ENCODE measurements at places on chromosomes 2 and 18. TPM values are rescaled to one million over a fixed set of nuclear protein-coding genes. Genes with fewer than 3 reads are reported as not detected.

GRCh38 chr2:120832296-120833070 lies 96.8 kb downstream of the GLI2 start:
- no peak for DNase-seq

GRCh38 chr18:44709307-44710126 lies 28.8 kb downstream of the SETBP1 start:
- DNase-seq: no peak

- DNase-seq: no peak
Measured at GRCh38 chr2:167054881-167055280, 166.6 kb downstream of the XIRP2 start.

DNA sequence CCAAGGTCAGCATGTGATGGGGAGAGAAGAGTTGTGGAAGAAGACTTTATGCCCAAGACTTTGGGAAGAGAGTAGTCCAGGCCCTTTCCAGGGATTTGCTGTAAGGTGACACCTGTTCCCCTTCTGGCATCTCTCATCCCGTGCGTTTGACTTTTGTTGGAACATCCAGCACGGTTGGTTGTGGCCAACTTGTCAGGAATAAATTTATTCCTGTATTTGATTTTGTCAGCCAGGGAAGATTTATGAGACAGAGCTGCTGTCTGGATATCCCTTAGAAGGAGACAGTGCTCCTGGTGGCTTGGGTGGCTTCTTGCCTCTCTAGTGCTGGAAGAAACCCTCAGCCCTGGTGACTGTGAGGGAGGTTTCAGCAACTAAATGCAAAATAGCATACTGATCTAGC lies 121.5 kb downstream of the PTPRM start:
- DNase-seq: no peak

DNA sequence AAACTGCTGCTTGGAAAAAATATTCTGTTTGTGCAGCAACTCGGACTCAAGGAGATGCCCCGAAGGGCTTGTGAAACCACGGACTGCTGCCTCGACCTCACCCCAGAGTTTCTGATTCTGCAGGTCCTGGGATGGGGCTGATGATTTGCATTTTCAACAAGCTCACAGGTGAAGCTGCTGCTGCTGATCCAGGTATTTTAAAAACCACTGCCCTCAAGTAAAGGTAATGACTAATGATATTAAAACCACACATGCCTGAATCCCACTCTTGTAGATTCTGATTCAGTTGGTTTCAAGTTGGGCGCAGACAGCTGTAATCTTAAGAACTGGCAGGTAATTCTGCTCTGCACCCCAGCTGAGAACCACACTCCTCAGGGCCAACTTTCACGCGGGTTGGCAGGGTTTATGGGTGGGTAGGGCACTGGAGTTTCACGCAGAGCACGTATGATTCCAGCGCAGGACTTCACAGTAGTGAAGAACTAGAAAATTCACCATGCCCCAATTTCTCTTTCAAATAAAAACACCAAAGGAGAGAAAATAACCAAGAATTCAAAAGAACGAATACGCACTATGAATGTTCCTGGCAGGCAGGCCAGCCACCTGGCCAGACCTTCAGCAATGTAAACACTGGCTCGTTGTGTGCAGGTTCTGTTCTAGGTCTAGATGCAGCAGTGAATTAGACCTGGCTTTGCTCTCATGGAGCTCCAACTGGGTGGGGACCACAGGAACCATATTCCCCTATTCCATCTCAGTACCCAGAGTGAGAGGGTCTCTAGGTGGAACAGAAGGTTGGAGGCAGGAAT lies 74.6 kb upstream of the ZFP36L2 start:
- DNase-seq: no peak

DNA sequence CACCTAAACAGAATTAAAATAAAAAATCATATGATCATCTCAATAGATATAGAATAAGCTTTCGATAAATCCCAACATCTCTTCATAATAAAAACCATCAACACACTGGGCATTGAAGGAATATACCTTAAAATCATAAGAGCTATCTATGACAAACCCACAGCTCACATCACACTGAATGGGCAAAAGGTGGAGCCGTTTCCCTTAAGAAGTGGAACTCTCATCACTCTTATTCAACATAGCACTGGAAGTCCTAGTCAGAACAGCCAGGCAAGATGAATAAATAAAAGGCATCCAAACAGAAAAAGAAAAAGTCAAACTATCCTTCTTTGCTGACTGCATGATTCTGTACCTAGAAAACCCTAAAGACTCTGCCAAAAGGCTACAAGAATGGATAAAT lies 510.3 kb downstream of the ZNF804A start:
- DNase-seq: no peak

GRCh38 chr2:119475857-119476244 lies 44.2 kb downstream of the TMEM37 start:
- no peak for DNase-seq

GRCh38 chr2:46368401-46368800 lies 71.2 kb downstream of the EPAS1 start:
- DNase-seq: no peak

- DNase-seq: no peak
Measured at GRCh38 chr2:234025891-234026401, 24.6 kb upstream of the SPP2 start.

GRCh38 chr2:28745876-28746275 lies 5.8 kb upstream of the PPP1CB start:
- DNase-seq: no peak

- no peak for DNase-seq
Measured at GRCh38 chr2:234951664-234952269, at the start of gene SH3BP4. TSS of gene SH3BP4 (plus strand) at chr2:234952017. CDS start at chr2:235035003, 82,986 bp downstream.

- DNase-seq: no peak
Measured at GRCh38 chr2:235390108-235390815, 103.6 kb upstream of the AGAP1 start.

- DNase-seq: no peak
Measured at GRCh38 chr2:140601342-140601741, 1529.5 kb downstream of the LRP1B start.

DNA sequence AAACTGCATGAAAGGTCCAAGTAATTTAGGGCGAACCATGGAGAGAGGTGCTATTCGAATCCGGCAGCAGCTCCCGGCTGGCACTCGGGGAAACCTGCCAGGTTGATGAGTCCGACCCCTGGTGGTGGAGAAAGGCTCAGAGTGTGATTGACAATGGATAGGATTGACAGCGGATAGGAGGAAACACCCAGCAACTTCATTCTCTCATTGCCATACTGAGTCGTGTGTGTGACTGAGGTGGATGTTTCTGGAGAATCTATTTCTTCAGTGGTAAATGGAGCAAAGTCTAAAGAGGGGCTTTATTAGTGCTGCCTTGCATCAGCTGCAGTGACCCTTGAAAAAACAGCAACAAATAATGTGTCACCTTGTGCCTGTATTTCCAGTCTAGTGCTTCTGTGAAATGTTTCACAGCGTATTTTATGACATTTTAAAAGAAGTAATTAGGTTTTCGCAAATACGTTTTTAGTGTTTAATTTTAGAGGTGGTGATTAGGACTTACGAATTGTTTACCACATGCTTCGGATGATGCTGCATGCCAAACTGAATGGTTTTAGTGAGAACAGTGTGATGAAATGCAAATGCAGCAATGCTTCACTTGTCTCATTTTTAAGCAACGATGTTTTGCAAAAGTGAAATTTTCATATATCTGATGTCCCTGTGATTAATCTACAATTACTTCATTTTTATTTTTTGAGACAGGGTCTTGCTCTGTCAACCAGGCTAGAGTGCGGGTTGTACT lies 102.0 kb downstream of the DCDC2C start:
- no peak for DNase-seq

GRCh38 chr2:56713161-56713676 lies 529.4 kb downstream of the CCDC85A start:
- no peak for DNase-seq

DNA sequence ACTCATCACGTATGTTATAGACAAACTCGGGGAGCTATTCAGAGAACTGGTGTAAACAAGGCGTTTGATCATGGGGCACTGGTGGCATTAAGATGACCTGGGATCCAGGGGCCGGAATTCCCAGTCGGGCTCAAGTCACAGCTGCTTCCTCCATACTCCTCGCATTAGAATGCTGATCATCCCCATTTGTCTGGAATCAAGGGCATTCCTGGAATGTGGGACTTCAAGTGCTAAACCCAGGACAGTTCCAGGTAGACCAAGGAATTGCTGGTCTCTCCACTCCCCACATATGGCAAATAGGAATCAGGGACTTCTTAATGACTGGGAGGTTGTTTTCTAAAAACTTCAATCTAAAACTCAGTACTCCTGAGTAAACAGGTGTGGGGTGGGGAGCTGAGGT lies 355.7 kb upstream of the RAB6C start:
- DNase-seq: no peak

- DNase-seq: no peak
Measured at GRCh38 chr2:229591611-229592010, 122.7 kb downstream of the DNER start.

GRCh38 chr18:79488311-79489050 lies 92.8 kb downstream of the NFATC1 start:
- DNase-seq: peak; percentile 48

DNA sequence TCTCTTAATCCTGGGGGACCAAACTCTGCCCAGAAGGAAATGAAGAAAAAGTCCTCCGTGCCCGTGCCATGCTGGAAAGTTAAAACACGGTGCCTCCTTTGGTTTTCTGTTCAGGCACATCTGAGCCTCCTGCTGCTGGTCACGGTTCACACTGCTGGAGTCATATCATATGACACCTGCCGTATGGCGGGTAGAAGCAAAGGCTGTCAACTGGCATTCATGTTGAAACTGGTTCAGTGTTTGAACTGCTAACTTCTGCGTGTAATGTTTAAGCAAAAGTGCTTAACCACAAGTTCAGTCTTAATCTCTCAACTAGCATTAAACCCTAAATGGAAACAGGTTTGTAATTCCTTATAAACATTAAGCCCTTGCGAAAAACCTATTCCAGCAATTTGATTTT lies 3.1 kb downstream of the STK39 start:
- peak; percentile 82 for DNase-seq

GRCh38 chr2:224865016-224865415 lies 148.9 kb upstream of the CCDC195 start:
- no peak for DNase-seq

- no peak for DNase-seq
Measured at GRCh38 chr2:217512259-217512658, 490.5 kb downstream of the TNS1 start.

GRCh38 chr2:44358503-44358902 lies 2.8 kb downstream of the PREPL start:
- no peak for DNase-seq

- no peak for DNase-seq
Measured at GRCh38 chr2:159982270-159982669, 80.1 kb downstream of the PLA2R1 start.

GRCh38 chr2:170076189-170076588 lies 101.8 kb upstream of the MYO3B start:
- DNase-seq: no peak

DNA sequence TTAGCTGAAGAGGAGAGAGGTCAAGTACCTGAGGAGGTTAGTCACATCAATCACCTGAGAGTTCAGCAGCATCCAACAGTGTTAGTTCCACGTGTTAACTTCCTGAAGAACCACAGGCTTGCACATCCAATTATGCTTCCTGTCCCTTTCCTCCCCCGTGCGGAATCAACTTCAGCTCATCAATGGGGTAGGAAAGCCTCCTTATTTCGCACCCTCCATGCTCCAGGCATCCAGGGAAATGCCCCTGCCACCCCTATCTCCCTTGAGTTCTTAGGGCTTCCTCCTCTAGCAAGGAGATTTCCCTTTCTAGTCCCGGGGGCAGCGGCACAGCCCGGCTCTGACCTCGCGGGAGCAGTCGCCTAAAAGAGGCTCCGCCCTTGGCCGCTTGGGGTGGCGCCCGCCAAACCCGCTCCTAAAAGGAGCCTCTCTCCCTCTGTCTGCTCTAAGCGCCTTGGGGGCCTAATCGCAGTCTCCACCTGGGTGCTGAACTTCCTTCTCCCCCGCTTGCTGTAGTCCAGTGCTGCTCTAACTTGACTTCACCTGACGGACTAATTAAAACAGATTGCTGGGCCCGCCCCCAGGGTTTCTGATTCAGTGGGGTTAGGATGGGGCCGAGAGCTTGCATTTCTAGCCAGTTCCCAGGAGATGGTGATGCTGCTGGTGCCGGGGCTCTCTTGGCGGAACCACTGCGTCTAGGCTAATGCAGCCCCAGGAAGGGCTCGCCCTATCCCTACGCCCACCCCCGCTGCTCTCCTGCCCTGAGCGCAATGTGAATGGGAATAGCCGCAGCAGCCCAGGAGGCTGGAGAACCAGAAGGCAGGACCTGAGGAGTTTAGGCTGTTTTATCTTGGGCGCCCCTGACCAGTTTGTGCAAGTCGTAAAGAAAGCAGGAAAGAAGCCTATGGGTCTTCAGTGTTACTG lies 3.4 kb upstream of the TET3 start:
- DNase-seq: no peak

- no peak for DNase-seq
Measured at GRCh38 chr2:201986463-201986735, 47.3 kb upstream of the FZD7 start.

GRCh38 chr2:73823916-73824523 lies 4.7 kb upstream of the STAMBP start:
- peak; percentile 67 for DNase-seq

GRCh38 chr2:78993518-78994148 lies 31.9 kb upstream of the REG3G start:
- no peak for DNase-seq

DNA sequence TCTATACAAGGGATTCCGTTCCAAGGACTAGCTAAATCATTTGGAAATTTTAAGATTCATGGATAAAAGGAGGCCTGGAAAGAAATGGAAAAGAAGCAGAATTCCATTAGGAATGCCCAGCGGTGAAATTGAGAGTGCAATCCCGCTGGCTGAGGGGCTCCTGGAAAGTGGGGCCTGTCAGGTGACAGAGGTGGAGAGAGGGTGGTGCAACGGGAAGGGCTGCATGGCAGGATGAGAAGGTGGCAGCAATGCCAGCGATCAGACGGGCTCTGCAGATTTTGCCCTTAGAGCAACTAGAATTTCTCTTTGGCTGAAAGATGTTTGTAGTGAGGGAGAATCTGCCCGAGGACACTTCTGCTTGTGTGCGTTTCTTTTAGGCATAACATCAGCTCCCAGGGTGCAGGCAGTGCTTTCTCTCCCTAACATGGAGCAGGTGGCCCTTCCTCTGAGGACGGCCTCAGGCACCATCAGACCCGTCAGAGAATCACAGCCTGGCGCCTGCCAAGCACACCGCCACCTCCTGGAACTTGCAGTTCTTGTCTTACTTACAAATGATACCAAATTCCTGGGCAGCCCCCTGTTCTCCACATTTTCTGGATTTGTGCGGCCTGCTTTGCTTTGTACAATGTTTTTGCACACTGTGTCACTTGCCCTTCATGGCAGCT lies 261.6 kb downstream of the NDUFA10 start:
- DNase-seq: no peak

Gene KLF7
- total RNA-seq: 49.1 TPM

Gene CHST10
- total RNA-seq: 9.9 TPM

Gene BOLL
- total RNA-seq: not detected

Gene LTBP1
- 0.39 TPM for total RNA-seq

Gene KIDINS220
- total RNA-seq: 43.8 TPM

Gene TNS1
- 2.1 TPM for total RNA-seq

Gene IL18R1
- total RNA-seq: 219 TPM

Gene SERPINB12
- not detected for total RNA-seq

Gene DLGAP1
- not detected for total RNA-seq

Gene TCF7L1
- 0.14 TPM for total RNA-seq

Gene TXNDC2
- total RNA-seq: not detected

Gene IL36G
- not detected for total RNA-seq
